ENCODE measurements at places on chromosomes 7 and 10.

GRCh38 chr10:62154231-62154630 lies 114.4 kb downstream of the RTKN2 start:
- DNase-seq = no peak

DNA sequence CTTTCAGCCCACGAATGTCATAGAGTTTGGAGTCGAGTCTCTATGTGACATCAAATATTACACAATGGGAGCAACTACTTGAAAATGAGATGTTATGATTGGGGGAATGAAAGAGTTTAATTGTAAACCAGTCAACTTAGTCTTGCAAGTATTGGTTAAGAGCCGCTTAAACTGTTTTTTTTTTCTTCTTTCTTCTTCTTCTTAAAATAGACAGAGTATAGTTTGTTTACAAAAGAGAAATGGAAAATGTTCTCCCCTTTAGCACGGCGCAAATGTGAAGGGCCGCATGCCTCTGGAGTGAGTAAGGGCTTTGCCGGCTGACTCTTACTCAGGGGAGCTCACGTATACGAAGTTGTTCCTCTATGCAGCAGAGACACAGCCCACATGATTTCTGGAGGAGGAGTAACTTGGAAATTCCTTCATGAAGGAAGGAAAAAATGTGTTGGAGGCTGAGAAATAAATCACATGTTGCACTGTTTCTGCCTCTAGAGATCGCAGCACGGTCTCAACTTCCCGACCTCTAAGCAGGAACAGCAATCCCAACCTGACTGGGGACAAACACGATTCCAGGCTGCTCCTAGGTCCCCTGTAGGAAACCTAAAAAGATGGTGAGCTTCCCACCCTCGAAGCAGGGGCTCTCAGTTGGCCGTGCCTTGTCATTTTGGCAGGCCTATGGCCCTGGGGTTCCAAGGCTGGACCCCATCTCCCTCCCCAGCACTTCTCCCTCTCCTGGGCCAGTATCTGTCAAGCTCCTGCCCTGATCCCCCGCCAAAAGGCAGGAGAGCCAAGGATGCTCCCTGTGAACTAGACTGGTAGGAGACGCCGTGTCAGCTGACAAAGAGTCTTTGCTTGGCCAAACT lies 44.8 kb downstream of the MYOF start:
- peak; percentile 95 for DNase-seq

GRCh38 chr7:7736671-7737070 lies 18.3 kb upstream of the RPA3 start:
- DNase-seq = no peak

DNA sequence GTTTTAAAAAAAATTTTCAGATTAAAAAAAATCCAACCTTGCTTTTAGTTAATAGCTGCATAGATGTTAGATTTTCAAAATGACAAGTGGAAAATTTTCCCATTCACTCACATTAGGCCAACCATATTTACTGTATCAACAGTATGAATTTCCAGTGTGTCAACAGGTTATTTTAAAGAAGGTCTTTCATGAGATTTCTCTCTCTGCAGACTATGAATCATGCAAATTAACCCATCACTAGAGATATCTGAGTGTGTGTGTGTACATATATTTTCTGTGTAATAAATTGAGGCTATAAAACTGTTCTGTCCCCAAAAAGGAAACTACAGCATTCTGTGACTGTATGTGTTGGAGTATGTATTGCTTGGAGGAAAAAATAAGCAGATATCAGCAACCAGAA lies 305.6 kb downstream of the ARL4A start:
- no peak for DNase-seq

- no peak for DNase-seq
Observed at GRCh38 chr10:20299034-20299736, 483.0 kb downstream of the PLXDC2 start.

DNA sequence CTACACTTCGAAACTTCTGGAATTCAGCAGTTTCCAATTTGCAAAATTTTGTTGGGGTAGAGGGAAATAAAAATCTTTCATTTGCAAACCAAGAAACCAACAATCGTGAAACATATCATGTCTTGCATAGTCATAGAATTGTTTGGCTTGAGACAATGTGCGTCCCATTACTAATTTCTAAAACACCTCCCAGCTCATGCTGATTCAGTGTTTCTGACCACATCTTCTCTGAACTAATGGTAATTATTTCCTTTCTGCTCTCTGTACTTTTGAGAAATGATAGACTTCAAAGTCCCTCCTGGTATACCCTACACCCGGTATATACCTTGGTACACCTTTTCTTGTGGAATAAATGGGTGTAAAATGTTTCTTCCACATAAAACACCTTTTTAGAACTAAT lies 41.8 kb upstream of the TSPAN13 start:
- DNase-seq = no peak

GRCh38 chr10:88791924-88792323 lies 10.6 kb upstream of the LIPM start:
- DNase-seq = peak; percentile 33

GRCh38 chr7:135905355-135905754 lies 71.8 kb downstream of the MTPN start:
- no peak for DNase-seq

DNA sequence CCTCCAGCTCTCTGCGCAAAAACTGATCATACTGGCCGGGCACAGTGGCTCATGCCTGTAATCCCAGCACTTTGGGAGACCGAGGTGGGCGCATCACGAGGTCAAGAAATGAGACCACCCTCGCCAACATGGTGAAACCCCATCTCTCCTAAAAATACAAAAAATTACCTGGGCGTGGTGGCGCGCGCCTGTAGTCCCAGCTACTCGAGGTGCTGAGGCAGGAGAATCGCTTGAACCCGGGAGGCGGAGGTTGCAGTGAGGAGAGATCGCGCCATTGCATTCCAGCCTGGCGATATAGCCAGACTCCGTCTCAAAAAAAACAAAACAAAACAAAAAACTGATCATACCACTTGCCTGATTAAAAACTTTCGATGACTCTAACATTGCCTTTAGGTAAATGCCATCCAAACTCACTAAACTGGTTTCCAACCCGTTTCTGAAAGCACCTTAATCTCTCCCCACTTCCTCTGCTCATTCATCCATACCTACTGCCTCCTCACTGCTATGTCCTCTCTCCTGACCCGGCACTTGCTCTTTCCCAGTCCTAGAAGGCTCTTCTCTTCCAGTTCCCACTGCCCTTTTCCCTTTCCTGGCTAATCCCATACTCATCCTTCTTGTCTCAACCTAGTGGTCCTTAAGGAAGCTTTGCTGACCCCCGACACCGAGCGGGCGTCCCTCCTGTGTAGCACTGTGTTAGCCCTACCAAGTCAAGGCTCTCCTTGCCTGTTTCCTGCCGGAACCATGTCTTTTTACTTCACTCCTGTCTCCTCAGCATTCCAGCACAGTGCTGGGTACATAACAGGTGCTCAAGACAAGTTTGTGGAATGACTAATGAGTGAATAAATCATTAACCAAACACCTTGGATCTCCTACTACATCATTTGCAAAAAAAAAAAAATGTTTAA lies 686 bp upstream of the MIOS start:
- no peak for DNase-seq

- DNase-seq = no peak
Observed at GRCh38 chr7:93958216-93958615, 36.7 kb downstream of the GNG11 start.

GRCh38 chr7:95619921-95620320 lies 23.6 kb upstream of the PDK4 start:
- DNase-seq = no peak

DNA sequence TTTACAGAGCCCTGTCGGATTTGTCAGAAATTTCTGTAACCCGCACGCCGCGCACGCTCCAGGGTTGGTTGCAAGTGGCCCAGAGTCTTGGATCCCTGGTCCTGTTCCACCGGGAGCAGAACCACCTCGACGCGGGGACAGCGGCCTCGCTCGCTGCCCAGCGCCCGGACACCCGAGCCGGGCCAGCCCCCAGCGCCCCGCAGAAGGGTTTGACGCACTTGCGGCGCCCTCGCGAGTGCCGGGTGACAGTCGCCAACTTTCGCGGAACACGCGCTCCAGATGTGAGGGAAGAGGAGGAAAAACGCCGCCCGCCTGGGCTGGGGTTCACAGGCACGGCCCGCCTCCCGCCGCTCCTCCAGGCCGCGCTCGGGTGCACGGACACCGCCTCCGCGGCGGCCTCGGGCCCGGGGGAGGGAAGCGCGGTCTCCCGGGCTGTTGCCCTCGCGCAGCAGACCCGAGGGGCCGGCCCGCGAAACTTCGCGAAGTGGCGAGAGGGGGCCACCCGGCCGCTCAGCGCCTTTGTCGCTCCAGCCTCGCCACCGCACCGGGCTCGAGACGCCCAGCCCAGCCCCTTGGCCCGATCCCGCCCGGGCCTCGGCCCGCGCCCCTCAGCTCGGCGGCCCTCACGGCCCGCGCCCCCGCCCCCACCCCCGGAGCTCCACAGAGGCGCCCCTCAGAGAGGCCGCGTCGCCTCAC lies 514 bp downstream of the RNF216 start:
- peak; percentile 45 for DNase-seq

DNA sequence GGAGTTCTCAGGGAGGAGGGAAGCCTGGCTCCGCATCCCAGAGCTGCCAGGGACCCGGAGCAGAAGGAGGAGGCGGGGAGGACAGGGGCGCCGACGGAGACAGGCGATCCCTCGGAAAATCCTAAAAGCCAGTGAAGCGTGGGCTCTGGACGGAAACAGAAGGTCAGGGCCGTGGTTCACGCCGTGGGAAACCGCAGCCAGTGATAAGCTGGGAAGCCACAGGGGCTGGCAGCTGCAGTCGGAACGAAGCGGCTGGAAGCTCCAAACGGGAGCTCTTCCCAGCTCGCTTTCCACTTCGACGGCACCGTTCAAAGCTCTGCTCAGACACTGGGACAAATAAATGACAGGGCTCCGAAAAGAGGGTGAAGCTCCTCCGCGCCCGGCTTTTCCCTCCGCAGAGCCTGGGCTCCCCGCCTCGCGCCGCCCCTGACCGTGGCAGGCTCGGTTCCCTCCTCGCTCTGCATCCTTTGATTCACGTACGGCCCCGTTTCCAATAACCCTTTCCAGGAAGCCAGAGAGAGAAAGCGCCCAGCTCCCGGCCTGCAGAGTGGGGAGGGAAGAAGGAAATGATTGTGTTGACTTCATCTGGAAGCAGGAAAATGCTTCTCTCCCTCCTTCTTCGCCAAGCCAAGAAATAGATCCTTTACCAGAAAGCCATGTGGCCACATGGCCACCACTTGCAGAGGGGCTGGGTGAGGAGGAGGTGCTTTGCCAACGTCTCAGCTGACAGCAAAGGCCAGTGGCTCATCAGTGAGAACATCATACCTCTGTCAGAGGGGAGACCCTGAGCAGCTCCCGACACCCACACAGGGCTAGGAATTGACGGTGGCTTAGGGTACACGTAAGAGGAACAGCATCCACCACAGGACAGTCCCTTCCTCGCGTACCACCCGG lies 57.4 kb downstream of the ADRB1 start:
- no peak for DNase-seq

DNA sequence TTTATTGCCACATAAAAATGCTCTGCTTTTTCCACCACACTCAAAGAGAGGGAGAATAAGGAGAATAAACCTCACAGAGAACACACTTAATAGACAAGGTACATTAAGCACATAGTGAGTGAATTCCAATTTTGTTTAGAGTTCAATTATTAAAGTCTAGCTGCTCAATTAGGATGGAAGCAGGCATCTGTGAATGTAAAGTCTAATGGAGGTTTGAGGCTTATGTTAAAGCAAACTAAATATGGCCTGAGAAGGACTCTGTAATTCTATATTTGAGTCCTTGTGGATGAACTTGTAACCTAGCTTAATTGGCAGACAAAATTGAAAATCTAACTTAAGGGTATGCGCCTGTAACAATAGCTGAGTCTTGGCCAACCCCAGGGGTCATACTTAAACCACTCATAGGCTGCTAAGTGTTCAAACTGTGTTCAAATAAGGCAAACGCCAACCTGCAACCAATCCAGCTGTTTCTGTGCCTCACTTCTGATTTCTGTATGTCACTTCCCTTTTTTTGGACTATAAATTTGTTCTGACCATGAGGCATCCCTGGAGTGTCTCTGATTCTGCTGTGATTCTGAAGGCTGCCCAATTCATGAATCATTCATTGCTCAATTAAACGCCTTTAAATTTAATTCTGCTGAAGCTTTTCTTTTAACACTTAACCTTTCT lies 31.3 kb upstream of the NME8 start:
- DNase-seq = peak; percentile 70

- peak; percentile 56 for DNase-seq
Observed at GRCh38 chr10:132229834-132230556, 43.2 kb downstream of the DPYSL4 start.

DNA sequence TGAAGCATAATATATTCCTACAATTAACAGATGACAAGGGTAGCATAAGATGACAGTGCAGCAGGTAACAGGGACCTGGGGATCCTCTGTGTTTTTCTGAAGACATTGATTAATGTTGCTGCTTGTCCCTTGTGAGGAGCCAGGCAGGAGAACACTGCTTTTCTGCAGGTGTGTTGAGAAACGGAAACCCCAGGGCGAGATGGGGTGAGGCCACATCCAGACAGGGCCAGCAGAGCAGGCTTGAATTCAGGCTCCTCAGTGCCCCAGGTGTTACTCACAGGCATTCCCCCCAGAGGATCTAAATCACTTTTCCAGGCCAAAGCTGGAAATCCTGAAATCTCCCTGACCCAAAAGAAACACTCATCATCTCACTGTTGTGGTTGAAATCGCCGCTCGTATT lies 105.3 kb downstream of the CCDC3 start:
- DNase-seq = no peak

- no peak for DNase-seq
Observed at GRCh38 chr7:94540428-94540827, 30.8 kb downstream of the CASD1 start.

- DNase-seq = no peak
Observed at GRCh38 chr10:92103376-92104090, 180.0 kb downstream of the BTAF1 start.

- no peak for DNase-seq
Observed at GRCh38 chr7:139095194-139095659, 14.3 kb downstream of the ZC3HAV1 start.

DNA sequence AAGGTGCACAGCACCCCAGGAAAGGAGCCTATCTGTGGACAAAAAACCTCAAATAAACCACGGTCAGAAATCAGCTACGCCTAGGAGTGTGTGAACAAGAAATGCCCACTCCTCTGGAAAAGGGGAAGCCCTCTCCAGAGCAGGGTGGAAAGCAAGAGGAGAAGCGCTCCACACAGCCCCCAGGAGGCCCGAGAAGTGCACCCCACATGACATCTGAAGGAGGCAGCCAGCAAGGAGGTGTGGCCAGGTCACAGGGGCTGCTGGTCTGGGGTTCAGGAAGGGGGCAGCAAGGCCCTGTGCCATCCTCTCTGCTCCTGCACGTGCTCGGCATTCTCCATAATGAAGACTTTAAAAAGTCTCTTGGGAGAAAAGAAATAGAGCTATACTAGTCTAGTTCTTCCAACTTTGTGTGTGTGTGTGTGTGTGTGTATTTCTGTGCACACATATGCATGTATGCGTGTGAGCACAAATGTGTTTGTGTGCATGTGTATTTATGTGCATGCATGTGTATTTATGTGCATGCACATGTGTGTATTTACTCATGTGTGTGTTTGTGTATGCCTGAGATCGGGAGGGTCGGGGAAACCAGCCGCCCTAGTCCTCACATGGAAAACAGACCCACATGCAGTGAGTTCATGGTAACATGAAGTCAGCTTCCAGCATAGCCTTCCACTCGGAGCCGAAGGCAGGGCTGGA lies 76.5 kb downstream of the TNS3 start:
- peak; percentile 53 for DNase-seq

GRCh38 chr7:135684136-135684535 lies 21.8 kb downstream of the STMP1 start:
- DNase-seq = no peak

GRCh38 chr10:4541292-4541691 lies 284.7 kb upstream of the AKR1E2 start:
- peak; percentile 55 for DNase-seq

Measured in suppressor macrophage treated with lipopolysaccharide for 4 hours (primary cell).